CD4-positive, alpha-beta T cell treated with Interleukin-6 at 100 ng/mL for 8 hours (primary cell): ENCODE measurements at places on chromosomes 6 and 20.

DNA sequence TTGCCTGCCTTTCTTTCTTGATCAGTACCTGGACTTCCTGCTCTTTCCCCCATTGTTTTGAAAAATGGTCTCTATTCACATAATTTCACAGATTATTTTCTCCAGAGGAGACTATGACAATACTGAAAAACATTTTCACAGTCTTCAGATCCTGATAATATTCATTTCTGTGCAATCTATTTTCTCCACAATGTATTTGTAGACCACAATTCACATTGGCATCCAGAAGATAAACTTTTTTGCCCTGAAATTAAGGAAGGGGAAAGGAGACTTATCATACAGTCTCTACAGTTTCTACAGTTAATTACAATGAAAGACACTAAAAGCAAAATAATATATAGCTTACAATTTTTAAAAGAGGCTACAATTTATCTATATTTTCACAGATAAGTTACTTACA lies 18.4 kb downstream of the LCA5 start:
- no peak for DNase-seq

DNA sequence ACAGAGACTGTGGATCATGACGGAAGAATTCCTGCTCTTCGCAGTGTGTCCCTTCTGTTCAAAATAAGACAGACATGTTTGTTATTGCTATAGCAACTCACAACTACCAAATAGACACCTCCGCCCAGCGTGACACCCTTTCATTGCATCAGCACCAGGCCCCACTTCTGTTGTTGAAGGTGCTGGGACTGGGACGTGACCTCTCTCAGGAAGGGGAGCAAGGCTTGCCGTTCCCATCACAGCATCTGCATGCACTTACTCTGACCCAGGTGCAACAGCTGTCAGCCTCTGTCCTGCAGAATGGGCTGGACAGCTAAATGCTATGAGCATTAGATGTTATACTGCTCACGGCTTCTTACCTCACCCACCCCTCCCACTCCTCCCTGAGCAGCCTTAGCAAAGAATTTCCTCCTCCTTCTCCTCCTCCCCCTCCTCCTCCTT lies 94.1 kb downstream of the DACT2 start:
- DNase-seq, result no peak

DNA sequence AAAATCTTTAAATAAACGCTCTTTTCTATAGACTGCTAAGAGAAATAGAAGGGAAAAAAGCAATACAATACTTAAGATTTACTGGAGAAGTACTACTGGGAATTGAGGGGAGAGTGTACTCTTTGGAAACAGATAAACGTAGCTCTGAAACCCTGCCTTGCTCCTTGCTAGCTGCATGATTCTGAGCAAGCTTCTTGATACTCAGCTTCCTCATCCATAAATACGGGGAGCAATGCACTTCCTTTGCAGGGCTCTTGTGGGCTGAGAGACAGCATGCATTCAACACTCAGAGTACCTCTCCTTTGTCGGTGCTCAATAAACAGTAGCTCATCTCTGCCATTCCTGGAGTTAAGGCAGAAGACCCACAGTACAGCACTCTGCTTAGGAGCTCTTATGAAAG lies 159.7 kb downstream of the BTBD9 start:
- DNase-seq, result no peak

DNA sequence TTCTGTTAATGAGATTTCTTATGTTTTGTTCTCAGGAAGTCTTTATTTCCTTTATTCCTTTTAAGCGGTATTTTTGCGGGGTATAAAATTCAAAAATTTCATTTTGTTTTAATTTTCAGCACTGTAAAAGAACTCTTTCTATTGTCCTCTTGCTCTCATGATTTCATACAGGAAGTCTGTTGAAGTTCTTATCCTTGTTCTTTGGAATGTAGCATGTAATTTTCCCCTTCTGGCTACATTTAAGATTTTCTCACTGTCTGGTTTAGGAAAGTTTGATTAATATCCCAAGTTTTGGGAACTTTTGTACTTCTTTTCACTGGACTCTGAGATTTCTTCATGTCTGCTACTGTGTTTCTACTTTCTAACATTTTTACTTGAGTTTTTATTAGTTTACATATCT lies 581.4 kb upstream of the GJE1 start:
- DNase-seq, result no peak

DNA sequence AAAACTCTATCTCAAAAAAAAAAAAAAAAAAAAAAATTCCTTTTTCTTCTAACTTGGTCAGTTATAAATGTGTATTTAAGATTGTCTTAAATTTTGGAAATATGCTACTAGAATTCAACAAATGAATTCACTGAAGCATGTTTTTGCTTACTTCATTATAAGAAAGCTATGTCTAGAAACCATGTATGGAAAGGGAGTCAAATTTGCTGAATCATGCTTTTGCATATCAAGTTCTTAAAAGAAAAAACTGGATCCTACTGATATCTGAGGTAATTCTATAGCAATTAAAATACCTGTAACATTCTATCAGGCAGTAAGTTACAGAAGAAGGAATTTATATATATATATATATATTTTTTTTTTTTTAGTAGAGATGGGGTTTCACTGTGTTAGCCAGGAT lies 27.7 kb downstream of the AKIRIN2 start:
- DNase-seq, result no peak

- no peak for DNase-seq
Observed at GRCh38 chr6:96899451-96899998, 1.8 kb upstream of the NDUFAF4 start.

GRCh38 chr6:136728976-136729515 lies 63.2 kb downstream of the MAP3K5 start:
- no peak for DNase-seq

- no peak for DNase-seq
Observed at GRCh38 chr6:94196891-94197290, 777.5 kb upstream of the EPHA7 start.
